T-helper 17 cell (primary cell): ENCODE measurements at places on chromosomes 11 and 22. TPM values are rescaled to one million over a fixed set of nuclear protein-coding genes. Genes with fewer than 3 reads are reported as not detected.

The TMEM191C gene
- total RNA-seq, result 2.0 TPM

The SLC25A18 gene
- total RNA-seq, result not detected

The CD248 gene
- not detected for total RNA-seq

The SIDT2 gene
- 118 TPM for total RNA-seq

The PARVG gene
- 94.7 TPM for total RNA-seq

The CPT1B gene
- total RNA-seq, result 59.5 TPM

The AP2A2 gene
- total RNA-seq, result 71.1 TPM

The SPON1 gene
- 7.3 TPM for total RNA-seq

The BIRC2 gene
- 76.6 TPM for total RNA-seq

The OR52I2 gene
- total RNA-seq, result not detected

The PHLDA2 gene
- 0.96 TPM for total RNA-seq

The OR51B5 gene
- 0.40 TPM for total RNA-seq

The C11orf91 gene
- total RNA-seq, result not detected

DNA sequence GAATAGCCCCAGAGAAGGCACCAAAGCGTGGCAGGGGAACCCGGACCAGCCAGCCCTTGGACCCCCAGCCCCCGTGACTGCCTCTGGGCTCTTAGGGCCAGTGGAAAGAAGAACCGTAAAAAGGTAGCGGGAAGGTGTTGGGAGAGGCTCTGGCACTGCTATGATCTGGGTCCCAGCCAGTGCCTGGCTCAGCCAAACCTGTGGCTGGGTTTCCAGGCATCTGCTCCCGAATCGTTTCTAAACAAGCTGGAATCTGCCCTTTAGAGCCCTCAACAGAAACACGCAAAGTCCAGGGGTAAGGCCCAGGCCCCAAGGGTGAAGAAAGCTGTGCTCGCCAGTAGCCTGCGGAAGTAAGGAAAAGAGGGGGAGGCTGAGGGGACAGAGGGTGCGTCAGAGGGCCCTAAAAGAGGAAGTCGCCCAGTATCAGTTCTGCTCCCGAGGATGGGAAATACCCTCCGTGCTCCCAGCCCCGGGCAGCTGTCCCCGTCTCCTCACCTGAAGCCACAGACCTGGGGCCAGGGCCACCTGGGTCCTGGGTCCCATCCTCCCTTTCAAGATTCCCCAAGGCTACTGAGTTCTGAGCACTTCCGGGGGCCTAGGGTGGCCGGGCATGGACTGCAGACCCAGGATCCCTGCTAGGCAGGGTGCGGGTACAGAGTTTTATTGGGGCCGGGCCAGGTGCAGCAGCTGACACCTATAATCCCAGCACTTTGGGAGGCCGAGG, 24.7 kb downstream of the IL10RA start:
- no peak for DNase-seq

DNA sequence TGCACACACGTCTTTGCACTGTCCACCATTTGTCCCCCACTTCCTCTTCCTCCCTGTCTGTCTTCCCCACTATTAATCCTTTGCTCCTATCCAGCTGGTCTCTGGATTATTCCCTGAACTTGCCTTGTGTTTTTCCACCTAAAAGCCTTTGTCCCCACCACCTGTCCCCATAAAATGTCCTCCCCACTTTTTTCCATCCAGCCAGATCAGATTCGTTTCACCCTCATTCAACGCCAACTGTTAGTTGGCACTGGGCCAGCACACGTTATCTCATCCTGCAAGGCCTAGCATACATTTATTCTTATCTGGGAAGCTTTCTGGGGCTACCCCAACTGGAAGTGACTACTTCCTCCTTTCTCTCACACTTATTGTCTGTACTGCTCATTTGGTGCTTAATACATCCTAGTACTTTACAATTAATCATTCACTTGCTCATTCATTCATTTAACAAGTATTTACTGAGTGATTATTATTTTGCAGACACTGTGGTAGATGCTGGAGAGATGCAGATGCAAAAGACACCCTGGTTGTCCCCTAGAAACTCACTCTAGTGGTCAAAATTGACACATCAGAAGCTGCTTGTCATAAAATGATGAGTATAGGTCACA, 96.2 kb downstream of the RASSF10 start:
- DNase-seq, result no peak

- DNase-seq, result no peak
Observed at GRCh38 chr11:57566905-57567514, 462 bp downstream of the UBE2L6 start.

DNA sequence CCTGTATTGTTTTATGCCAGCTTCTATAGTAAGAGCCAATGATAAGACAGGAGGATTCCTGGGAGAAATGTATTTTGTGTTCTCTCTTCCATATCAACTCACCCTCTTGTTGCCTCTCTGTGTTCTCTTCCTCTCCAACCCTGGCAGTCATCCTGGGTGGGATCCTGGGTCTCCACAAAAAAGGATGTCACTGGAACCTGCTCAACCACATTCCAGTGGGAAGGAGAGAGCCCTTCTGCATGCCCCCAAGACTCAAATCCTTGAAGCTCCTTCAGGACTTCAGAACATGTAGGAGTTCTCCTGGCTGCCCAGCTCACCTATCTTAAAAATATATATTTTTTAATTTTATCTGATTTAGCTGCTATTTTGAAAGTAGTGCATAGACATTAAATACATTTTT, 26.1 kb downstream of the APOL6 start:
- no peak for DNase-seq

GRCh38 chr11:44528103-44528502, 37.4 kb upstream of the CD82 start:
- no peak for DNase-seq

DNA sequence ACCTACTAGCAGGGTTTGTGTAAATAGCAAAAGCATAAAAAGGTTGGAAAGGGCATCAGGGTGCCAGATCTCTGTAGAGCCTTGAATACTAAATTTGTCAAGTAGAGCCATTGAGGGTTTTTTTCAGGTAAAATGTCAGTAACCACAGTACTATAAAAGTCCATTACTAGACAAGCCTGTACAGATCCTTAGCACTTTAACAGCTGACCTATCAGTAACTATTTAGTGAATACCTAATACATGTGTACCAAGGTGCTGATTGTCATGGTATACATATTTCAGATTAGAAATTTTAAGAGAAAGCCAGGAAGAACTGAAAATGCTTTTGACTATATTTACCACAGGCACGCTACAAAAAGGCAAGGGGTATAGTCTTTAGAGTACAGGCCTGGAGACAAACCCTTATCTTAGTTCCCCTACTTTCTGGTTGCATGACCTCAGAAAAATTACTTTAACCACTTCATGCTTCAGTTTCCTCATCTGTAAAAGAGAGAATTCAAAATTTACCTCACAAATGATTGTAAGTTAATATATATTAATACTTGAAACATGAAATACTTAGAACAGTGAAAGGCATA, 57.9 kb downstream of the RAB38 start:
- DNase-seq, result no peak

GRCh38 chr11:115769891-115770290, 265.7 kb upstream of the CADM1 start:
- no peak for DNase-seq

DNA sequence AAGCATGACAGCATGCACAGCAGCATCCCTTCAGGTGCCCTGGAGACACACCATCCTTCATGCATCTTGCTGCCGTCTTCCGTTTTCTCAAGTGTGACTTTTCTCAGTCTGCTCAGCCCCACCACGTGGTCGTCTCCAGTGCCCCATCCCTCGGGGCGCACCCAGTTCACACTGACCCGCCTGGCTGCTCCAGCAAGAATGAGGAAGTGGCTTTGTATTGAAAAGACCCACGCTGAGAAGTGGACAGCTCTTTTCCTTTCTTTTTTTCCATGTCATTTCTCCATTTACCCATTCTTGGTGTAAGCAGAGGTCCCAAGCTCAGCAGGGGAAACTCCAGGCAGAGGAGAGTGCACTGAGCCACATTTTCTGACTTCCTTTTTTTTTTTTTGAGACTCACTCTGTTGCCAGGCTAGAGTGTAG, 14.5 kb downstream of the SERPINH1 start:
- no peak for DNase-seq

DNA sequence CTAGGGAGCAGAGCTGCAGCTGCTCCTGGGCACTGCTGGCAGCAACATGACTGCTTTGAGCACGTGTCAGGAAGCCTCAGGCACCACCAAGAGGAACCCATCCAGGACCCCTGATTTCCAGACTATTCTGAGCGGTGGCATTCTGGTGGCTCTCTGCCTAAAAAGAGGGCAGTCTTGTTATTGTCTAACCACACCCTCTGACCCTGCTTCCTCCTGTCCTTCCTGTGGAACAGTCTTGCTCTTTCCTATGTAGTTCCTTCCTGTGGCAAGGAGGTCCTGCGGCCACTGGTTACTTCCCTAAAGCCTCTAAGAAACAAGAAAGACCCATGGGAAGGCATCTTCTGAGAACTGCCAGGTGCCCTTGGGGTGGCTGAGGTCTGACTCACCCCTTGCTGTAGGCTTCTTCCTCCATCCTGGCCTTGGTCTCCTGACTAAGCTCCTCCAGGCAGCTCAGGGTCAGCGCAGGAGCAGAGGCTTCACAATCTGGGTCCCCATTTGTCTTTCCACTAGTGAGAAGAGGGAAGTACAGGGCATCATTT, 13.1 kb upstream of the LYVE1 start:
- no peak for DNase-seq

GRCh38 chr11:57403802-57404147, 13.3 kb upstream of the PRG2 start:
- no peak for DNase-seq

DNA sequence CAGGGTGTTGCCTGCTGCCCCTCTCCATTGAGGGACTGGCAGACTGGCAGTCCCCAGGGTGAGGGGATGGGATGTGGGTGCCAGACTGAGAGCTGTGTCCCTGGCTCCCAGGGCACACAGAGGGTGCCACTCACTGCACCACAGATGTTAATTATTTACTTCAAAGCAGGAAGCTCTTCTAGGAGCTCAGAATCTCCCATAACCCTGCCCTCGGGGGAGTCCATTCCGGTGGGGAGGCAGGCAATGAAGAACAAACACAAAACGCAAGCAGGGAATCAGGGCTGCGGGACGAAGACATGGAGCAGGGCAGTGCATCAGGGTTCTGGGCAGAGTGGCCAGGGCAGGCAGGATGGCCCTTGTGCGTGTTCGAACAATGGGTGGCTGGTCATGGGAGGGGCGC, 24.4 kb upstream of the FLRT1 start:
- DNase-seq, result no peak

GRCh38 chr11:84673753-84674152, 953.4 kb downstream of the DLG2 start:
- no peak for DNase-seq

- DNase-seq, result no peak
Observed at GRCh38 chr22:19680287-19680881, 33.9 kb upstream of the SEPTIN5 start.

DNA sequence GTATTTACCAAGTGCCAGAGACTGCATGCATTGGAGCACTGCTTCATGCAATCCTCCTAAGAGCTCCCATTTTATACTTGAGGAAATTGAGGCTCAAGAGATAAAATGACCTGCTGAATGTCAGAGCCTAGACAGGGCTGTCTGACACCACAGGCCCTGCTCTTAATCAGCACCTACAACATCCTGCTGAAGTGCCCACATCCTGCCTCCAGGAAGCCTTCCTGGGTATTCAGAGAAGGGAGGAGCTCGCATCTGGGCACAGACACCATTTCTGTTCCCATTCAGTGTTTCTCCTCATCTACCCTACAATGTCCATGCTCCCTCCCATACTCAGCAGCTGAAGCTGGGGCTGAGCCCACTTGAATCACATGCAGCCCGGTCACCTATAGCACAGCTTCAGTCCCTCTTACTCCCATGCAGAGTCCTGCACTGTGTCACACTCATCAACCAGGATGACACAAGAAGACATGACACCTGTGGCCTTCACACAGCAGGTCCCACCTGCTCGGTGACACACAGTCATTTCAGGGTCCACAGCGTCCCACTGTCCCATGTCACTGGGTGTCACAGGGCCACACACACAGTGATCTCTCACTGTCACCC, 53.1 kb downstream of the PDE2A start:
- DNase-seq, result no peak

GRCh38 chr22:22404598-22405284, 103.8 kb downstream of the ZNF280B start:
- DNase-seq, result no peak

DNA sequence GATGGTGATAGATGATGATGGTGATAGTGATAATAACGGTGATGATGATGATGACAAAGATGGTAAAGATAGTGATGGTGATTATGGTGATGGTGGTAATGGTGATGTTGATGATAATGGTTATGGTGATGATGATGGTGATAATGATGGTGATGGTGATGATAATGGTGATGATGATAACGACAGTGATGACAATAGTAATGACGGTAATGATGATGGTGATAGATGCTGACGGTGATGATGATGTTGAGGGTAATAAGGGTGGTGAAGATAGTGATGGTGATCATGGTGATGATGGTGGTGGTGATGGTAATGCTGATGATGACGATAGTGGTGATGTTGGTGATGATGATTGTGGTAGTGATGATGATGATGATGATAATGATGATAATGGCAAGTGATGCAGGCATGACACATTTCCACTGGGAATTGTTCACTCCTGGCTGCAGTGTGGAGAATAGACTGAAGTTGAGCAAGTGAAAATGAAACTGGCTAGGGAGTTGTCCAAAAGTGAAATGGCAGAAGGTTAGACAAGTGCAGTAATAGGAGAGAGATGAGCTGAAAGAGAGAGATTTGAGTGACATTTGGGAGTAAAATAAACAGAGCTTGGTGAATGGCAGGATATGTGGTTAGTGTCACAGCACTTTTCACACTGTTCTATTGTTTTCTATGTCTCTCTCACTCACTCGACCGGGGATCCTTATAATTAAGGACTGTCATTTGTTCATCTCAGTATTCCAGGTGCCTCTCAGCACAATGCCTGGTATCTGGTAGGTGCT, 992.5 kb downstream of the OPCML start:
- no peak for DNase-seq

GRCh38 chr11:47399860-47400767, 8.3 kb upstream of the SLC39A13 start:
- peak; percentile 46 for DNase-seq

DNA sequence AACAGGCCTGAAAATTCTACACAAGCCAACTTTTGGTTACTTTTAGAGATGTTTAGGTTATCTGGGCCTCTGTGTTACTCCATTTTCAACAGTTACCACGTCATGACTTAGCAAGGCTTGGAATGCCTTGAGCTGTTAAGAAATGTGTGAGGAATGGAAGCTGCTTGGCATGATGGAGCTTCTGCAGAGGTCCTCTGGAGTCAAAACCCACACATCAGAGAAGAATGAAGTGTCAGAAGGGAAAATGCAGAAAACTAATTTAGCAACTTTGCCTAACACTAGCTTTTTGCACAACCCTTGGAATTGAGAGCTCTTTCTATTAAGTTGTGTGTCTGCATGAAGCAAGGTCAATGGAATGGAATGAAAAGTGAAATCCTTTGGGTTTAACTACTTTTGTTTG, 27.4 kb downstream of the FAT3 start:
- no peak for DNase-seq

- DNase-seq, result no peak
Observed at GRCh38 chr11:78564490-78565467, 9.9 kb downstream of the NARS2 start.
